ENCODE measurements at places on chromosomes 6 and 20.

DNA sequence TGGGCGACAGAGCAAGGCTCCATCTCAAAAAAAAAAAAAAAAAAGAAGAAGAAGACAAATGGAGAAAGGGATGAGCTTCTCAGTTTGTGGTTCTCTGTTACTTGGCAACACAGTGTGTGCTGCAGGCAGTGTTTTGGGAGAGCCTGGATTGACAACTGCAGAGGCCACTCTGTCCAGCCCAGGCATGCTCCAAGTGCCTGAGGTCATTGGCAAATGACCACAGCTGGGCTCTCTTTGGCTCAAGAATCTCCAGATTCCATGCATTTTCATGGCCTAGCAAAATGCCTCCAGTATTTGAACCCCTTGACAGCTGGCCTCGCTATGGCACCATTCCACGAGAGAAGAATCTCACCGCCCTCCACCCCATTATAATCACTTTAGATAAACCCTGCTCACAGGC is 126.2 kb downstream of the ANKRD60 start:
- DNase-seq = no peak

DNA sequence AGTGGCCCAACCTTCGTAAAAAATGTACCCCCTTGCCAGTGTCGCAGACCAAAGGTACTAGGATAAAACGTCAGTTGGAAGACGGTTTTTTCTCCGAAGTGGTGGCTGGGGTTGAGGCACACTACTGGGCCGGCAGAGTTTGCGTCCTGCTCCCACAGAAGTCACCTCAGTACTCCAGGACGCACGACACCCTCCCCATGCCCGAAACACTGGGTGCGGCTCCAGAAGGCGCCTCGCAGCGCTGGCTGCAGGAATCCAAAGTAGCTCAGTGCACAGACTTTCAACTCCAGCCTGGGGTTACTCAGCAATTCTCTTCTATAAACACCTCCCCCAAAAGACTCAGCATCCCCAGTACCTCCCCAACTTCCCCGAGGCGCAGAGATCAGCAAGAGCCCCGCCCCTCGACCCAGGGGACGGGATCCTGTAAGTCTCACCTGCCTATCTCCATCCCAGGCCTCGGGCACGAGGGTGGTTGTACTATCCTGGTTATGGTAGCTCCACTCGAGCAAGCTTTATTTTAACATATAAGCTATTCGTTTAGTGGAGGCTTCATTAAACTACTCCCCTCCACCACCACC is 88.2 kb downstream of the ZFP64 start:
- DNase-seq = peak; percentile 32

DNA sequence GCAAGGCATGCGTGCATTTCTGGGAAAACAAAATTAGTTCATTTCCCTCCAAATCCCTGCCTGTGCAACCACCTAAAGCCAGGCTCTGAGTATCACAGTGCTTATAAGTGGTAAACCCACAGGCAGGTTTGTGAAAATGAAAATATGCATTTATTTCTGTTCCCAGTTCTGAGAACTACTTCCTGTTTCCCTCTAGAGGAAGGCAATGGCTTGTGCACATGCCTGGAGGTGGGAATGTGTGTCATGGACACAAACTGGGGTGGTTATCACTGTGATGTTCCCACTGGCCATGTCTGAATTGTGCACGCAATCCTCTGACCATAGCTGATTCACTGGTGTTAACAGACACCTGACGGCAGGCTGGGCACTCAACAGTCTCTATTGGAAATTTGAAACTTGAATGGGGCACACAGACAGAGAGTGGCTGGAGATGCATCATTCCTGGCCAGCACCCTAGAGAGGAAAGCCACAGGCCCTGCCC is 26.3 kb downstream of the FAM110A start:
- no peak for DNase-seq

DNA sequence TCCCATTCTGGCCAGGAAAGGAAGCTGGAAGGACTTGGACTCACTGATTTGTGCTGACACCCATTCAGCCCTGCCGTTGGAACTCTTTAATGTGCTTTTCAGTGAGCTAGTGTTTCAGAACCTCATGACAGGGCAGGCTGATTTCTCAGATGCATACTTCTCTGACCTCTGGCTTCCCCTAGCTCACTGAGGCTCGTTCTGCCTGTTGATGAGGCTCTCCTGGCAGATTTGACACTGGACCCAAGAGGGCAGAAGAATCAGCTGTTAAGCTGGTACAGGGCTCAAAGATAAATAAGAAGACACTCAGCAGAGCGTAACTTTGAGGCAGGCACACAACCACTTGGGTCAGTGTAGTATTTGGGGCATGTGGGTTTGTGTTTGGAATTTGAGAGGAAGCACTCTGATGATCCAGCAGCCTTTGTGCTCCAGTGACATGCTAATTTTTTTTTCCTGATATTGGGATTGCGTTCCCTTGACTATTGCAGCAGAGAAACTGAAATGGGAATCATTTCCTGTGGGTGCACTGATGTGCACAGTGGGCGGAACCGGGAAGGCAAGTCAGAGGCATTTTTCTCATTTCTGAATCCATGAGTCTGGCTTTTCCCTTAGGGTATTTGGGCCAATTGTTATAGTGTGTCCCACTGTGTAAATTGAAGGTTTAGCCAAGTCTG is 80.2 kb downstream of the CARMIL1 start:
- no peak for DNase-seq

DNA sequence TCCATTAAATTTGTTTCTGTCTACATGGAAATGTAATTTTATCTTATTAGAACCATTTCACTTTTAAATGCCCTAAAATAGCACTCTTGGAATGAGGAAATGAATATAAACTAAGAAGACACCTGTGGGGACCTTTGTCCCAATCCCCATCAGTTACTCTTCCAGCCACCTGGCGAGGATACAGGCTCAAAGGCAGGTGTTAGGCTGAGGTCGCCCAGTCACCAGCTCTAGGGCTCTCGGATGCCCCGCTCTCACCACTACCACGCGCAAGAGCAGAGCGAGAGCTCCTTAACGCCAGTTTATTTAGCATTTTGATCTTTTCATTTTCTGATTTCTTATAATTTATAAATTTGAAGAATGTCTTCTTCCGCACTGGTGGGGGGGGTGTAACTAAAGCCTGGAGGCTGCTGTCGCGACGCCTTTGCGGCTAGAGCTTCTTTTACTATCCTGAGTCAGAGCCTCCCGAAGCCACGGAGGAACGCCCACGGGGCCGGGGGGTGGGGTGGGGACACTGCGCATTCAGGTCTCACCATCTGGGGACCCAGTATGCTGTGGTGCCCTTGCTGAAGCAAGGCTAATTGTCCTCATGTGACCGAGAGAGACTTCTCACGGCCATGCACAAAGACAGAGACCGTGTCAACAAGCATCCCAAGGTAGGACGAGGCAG is 38.7 kb upstream of the AFDN start:
- no peak for DNase-seq

GRCh38 chr20:38918172-38918571 is 8.0 kb upstream of the FAM83D start:
- DNase-seq = no peak

DNA sequence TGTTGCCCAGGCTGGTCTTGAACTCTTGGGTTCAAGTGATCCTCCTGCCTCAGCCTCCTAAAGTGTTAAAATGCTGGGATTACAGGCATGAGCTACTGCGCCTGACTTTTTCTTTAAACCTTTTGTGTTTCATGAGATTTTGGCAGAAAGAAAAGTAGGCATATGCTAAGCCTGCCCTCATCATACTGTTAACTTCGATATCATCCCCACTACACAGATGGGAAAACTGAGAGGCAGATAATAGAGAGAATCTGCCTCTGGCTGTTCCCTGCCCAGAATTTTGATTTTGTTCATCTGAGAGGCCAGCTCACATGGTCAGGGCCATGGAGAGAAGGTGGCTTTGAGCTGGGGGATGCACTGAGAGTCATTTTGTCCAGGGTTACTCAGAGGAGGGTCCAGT is 7.5 kb downstream of the PABPC1L start:
- no peak for DNase-seq

- no peak for DNase-seq
Observed at GRCh38 chr20:53662595-53662994, 69.0 kb upstream of the ZNF217 start.

- DNase-seq = no peak
Observed at GRCh38 chr20:63696306-63696627, 185 bp upstream of the TNFRSF6B start.

DNA sequence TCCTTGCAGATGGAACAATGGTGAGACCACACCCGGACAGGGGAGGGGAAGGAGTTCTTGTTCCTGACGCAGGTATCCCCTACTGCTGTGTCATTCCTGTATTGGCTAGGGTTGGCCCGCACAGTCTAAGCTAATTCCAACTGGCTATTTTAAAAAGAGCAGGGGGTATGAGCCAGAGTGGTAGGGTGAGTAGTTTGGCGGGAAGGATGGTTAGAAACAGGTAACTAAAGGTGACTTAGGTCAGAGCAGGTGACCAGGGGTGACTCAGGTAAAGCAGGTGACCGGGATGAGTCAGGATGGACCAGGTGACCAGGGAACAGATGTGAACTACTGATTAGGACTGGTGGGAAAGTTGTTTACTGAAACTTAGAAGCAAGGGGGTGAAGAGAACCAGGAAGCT is 58.0 kb downstream of the ZNF292 start:
- no peak for DNase-seq

DNA sequence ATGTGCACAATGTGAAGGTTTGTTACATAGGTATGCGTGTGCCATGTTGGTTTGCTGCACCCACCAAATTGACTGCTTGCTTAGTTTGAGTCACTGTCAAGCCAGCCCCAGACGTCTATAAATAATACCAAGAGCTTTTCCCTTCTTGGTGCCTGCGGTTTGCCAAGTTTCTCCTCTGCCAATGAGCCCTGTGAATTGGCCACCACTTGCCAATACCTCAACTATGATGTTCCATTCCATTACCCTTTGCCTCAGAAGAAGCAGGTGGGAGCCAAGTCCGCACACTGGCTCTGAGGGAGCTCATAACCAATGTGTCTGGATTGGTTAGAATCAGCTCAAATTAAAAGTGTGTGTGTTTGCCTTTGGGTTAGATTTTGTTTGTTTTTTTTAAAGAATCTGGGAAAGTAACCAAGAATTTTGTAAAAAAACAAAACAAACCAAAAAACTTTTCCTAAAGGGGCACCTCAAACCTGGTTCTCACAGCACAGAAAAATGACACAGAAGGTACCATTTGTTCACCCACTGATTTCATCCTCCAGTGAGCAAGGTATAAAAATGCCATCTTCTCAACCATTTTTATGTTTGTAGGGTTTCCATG is 244.7 kb upstream of the PRND start:
- no peak for DNase-seq

DNA sequence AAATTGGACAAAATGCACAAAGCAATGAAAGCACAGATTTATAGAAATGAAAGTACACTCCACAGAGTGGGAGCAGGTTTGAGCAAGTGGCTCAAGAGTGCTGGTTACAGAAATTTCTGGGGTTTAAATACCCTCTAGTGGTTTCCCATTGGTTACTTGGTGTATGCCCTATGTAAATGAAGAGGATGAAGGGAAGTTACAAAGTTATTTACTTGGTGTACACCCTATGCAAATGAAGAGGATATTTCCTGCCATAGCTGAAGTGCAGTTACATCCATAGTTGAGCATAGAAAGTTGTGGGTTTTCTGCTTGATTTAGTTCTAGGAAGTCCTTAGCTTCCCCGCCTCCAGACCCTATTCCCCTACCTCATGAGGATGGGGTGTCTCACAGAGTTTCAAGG is 22.7 kb downstream of the BCAS1 start:
- no peak for DNase-seq

- DNase-seq = no peak
Observed at GRCh38 chr6:18725449-18725848, 338.3 kb downstream of the RNF144B start.

- no peak for DNase-seq
Observed at GRCh38 chr6:35703554-35703953, 14.8 kb upstream of the FKBP5 start.

DNA sequence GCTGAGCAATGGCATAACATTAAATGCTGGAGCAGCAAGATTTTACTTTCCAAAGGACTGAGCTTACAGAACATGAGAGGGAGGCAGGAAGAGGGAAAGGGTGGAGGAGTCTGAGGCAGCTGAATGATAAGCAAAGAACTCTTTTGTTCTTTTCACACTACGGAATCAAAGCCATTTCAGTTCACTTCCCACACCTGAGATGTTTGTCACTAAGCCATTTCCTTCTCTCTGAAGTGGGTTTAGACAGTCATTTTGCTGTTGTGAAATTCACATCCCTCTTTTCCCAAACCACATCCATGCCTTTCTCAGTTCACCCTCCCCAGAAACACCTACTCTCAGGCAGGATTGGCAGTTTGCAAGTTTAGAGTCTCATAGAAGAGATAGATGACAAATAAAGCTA is 267.9 kb downstream of the ADGRG6 start:
- DNase-seq = no peak

DNA sequence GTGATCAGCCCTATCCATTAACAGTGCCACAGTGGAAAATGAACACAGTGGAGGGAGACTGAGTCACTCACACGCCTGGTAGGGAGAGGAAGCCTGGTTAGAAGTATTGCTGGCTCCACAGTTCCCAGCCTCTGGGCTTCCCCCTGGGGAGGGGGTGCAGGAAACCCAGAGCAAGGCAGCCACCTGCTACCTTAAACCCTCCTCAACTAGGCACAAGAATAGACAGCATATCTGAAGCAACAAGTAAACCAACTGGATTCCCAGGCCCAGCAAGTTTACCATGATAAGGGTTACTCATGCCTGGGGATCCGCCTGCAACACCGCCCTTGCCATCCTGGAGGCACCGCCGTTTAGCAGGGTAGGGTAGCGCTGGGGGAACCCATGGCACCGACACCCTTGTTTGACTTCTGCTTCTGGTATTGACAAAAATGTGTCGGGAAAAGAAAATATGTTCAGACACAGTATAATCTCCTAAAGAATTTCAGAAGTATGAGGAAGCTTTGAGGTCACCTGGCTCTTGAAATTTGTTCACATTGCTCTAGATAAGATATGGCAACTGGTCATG is 38.3 kb downstream of the SLC22A23 start:
- DNase-seq = no peak

- no peak for DNase-seq
Observed at GRCh38 chr6:89148016-89148750, 2.3 kb downstream of the PM20D2 start.

- DNase-seq = no peak
Observed at GRCh38 chr20:35555951-35556645, 14.2 kb downstream of the ERGIC3 start.

DNA sequence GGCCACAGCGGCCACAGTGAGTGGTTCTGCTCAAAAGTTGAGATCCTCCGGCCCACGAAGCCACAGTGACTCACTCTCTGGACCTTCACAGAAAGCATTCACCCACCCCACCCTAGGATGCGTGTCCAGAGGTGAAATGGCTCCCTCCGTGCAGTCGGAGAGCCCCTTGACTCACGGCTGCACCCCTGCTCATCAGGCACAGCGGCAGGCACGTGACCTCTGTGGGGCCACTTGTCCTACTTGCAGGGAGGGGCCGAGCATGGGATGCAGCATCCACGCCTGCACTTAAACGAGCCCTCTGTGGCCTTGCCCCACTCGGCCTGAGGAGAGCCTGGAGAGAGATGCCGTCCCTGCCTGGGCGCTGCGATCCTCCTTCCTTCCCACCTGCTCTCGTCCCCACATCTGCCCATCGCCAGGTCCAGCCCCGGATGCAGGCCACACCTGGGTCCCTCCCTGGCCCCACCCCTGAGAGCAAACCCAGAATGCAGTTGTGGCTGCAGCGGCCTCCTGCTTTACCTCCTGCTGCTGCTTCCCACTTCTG is 28.7 kb downstream of the NTSR1 start:
- DNase-seq = no peak
